ENCODE measurements at places on chromosomes 12 and 14.

DNA sequence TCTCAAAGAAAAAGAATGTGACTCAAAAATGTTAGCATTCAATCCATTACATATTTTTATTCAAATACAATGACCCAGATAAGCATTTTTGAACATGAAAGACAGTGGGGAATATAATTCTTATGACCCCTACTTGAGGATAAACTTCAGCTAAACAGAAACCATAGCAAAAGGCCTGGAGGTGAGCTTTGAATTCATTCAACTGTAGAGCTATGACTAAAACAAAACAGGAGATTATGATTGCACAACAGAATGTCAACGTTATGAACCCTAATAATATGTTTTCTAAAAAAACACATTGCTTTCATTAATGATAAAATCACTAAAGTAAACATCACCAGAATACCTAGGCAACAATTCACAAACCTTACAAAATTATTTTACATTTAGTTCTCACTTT lies 27.8 kb downstream of the EFCAB11 start:
- DNase-seq = no peak

- no peak for DNase-seq
These were observed 187.6 kb downstream of the NAV3 start for GRCh38 chr12:78018171-78018910.

DNA sequence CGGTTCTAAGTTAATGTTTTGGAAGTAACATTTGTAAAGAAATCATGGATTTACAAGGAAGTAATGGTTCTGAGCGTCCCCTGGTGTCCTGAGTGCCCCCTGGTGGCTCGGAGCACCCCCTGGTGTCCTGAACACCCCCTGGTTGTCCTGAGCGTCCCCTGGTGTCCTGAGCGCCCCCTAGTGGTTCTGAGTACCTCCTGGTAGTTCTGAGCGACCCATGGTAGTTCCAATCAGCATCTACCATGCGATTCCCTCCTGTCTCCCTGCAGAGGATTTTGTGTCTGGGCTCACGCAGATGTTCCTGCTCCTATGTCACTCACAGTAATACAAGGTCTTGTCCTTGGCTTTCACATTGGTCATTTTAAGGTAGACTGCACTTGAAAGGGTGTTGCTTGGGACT lies 1352.9 kb downstream of the TMEM121 start:
- DNase-seq = no peak

GRCh38 chr14:100383727-100384158 lies 60.6 kb downstream of the SLC25A47 start:
- DNase-seq = peak; percentile 35
